ENCODE measurements at places on chromosomes 1 and 21. TPM values are rescaled to one million over a fixed set of nuclear protein-coding genes. Genes with fewer than 3 reads are reported as not detected.

The UBE2U gene
- total RNA-seq: not detected

The ECM1 gene
- 2.1 TPM for total RNA-seq

The ZYG11A gene
- total RNA-seq: 2.3 TPM

The DHRS3 gene
- total RNA-seq: 56.3 TPM

The VAV3 gene
- 1.6 TPM for total RNA-seq

The LEPR gene
- 3.0 TPM for total RNA-seq

The VCAM1 gene
- 0.05 TPM for total RNA-seq

The NPPB gene
- 0.13 TPM for total RNA-seq

The SNRNP40 gene
- total RNA-seq: 50.1 TPM

The RAVER2 gene
- 5.9 TPM for total RNA-seq

The OR10J1 gene
- not detected for total RNA-seq

The RXFP4 gene
- total RNA-seq: not detected

The MXRA8 gene
- total RNA-seq: 0.20 TPM

The OR2T34 gene
- not detected for total RNA-seq

The PFDN2 gene
- 113 TPM for total RNA-seq

The KRTAP19-7 gene
- not detected for total RNA-seq

The FCER1G gene
- not detected for total RNA-seq

The RUNX3 gene
- 6.2 TPM for total RNA-seq

The ENAH gene
- 75.4 TPM for total RNA-seq

The RCSD1 gene
- 0.06 TPM for total RNA-seq

The PLCH2 gene
- total RNA-seq: 0.36 TPM

The TFF1 gene
- 31.5 TPM for total RNA-seq

The TRIM63 gene
- not detected for total RNA-seq

The SLC30A2 gene
- total RNA-seq: 0.06 TPM

The SPATA21 gene
- total RNA-seq: 0.17 TPM

The SLAMF7 gene
- 4.0 TPM for total RNA-seq

The SUSD4 gene
- total RNA-seq: 0.38 TPM

The SPRR2A gene
- total RNA-seq: not detected

The FAAH gene
- 0.79 TPM for total RNA-seq

The H3-3A gene
- 484 TPM for total RNA-seq

The DFFA gene
- total RNA-seq: 26.1 TPM

The CCDC185 gene
- 0.05 TPM for total RNA-seq

The OR2L8 gene
- not detected for total RNA-seq

The PEA15 gene
- 206 TPM for total RNA-seq

The ERMAP gene
- total RNA-seq: 4.6 TPM

The RNU1-4 gene
- not detected for total RNA-seq

The SETD4 gene
- 11.4 TPM for total RNA-seq

The FAM163A gene
- total RNA-seq: not detected

The CHODL gene
- not detected for total RNA-seq

The FALEC gene
- not detected for total RNA-seq

The ERICH3 gene
- not detected for total RNA-seq

The CCDC17 gene
- total RNA-seq: 0.45 TPM

The NBL1 gene
- 25.1 TPM for total RNA-seq

The PTGFRN gene
- total RNA-seq: 18.4 TPM

The ADAMTSL4 gene
- total RNA-seq: 3.4 TPM

The PSRC1 gene
- 18.6 TPM for total RNA-seq

The SMIM11 gene
- 24.3 TPM for total RNA-seq

The FAM72A gene
- 9.0 TPM for total RNA-seq

The CD1C gene
- total RNA-seq: not detected

The FAM110D gene
- 0.03 TPM for total RNA-seq

The BCAR3 gene
- total RNA-seq: 56.8 TPM

The GPR37L1 gene
- 0.15 TPM for total RNA-seq

The GJA5 gene
- total RNA-seq: not detected

Data from A549 treated with DMSO at 1 μM for 4 hours (cell line).